HFFc6 (cell line): ENCODE measurements at places on chromosomes 5 and 9.

DNA sequence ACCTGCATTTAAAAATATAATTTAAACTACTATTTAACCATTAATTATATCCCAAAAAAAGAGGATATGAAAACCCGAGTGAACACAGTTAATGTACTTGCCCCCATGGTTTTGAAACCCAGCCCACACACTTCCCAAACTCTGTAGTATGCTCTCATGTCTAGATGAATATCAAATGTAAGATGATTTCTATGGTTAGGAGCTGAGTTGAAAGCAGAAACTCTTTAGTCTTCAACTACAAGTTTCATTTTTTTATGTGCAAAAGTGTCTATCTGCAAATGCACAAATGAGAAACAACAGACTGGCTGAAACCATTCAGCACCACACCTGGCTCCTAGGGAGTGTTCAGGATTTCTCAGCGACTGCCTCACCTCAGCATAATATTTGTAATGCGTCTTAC lies 183.3 kb downstream of the SEMA5A start:
- DNase-seq, result no peak

- no peak for DNase-seq
These were observed 16.3 kb downstream of the PRXL2C start for GRCh38 chr9:96638606-96639364.

DNA sequence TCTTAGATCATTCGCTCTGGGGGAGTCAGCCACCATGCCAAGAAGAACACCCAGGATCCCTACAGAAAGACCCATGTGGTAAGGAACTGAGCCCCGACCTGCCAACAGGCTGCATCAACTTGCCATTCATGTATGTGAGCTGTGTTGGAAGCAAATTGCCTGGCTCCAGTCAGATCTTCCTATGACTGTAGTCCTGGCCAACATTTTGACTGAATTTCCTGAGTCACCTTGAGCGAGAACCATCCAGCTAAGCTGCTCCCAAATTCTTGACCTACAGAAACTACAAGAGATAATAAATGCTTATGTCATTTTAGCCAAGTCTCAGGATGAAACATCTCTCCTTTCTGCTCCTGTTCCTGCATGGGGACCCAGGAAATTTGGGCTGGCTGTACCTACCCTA lies 40.0 kb upstream of the SLC44A1 start:
- no peak for DNase-seq

GRCh38 chr5:72123764-72124376 lies 16.6 kb downstream of the MAP1B start:
- no peak for DNase-seq

GRCh38 chr9:100437860-100438805 lies 11.2 kb downstream of the MSANTD3 start:
- DNase-seq, result peak; percentile 74

GRCh38 chr5:164127527-164127926 lies 622.1 kb downstream of the MAT2B start:
- no peak for DNase-seq

DNA sequence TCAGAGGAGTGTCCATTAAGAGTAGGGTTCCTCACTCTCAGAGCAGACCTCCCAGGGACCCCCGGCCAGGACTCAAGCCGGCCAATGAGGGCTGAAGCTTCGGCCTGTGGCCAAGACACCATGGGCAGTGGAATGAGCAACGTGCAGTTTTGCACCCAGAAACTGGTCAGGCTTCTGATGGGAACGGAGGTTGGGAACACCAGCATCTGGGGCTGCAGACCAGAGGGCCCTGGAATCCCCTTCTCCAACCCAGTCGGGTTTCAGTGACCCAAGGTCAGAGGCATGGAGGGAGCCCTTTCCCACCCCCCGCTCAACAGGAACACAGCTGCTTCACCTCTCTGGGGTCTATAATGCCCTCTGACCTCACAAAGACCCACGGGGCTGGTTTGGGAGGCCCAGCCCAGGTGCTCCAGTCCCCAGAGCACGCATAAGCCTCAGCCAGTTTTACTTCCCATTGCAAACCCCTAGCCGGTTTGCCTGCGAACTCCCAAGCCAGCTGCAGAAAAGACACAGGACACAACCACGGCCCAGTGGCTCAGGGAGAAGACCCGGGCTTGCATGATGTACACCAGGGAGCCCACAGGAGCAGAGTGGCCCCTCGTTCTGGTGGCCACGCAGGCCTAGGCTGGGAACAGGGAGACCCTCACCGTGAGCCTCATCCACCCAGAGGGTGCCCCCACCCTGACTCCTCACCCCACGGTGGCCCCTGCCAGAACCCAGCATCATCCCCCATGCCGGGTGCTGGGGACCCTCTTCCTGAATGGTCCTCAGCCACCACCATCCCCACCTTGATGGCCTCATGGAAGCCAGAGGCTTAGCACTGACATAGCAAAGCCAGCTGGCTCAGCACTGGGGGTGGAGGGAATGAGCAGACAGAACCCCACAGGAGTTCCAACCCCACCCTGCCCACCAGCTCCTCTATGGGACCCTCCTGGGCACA lies 30.6 kb downstream of the VAV2 start:
- DNase-seq, result no peak

DNA sequence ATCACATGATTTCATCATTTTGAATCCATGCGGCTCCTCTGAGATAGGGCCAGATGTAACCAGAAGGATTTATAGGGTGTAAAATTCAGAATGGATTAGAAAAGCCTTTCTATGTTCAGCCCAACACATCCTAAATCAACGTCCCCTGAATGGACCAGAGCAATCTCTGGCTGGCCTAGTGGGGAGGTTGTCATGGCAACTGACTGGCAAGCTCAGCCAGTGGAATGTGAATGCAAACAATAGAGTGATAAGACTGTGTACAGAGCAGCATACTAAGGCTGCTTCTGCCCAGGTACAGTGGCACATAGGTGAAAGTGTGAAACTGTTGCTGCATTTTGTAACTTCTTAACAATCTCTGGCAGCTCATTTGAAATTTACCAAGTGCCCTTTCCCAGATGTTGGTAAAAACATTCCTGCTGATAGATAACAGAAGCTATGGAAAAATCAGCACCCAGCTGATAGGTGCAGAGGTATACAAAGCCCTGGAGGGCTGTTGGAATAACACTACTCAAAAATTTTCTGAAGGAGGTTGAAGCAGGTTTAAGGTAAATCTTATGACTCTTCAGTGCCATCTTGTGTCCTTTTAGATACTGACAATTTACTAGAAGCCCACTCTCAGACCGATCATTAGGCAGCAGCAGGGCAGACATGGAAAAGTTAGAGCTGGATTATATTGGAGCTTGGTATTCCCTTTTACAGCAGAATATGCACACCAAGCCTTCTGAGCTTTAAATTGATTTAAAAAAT lies 267.2 kb downstream of the RAB3C start:
- DNase-seq, result peak; percentile 30

- peak; percentile 55 for DNase-seq
These were observed at the start of gene PGGT1B for GRCh38 chr5:115262321-115263077. Gene PGGT1B (minus strand): TSS chr5:115262877. CDS start chr5:115262851, 26 bp downstream.

GRCh38 chr5:74736759-74737158 lies 30.2 kb downstream of the GFM2 start:
- DNase-seq, result no peak

DNA sequence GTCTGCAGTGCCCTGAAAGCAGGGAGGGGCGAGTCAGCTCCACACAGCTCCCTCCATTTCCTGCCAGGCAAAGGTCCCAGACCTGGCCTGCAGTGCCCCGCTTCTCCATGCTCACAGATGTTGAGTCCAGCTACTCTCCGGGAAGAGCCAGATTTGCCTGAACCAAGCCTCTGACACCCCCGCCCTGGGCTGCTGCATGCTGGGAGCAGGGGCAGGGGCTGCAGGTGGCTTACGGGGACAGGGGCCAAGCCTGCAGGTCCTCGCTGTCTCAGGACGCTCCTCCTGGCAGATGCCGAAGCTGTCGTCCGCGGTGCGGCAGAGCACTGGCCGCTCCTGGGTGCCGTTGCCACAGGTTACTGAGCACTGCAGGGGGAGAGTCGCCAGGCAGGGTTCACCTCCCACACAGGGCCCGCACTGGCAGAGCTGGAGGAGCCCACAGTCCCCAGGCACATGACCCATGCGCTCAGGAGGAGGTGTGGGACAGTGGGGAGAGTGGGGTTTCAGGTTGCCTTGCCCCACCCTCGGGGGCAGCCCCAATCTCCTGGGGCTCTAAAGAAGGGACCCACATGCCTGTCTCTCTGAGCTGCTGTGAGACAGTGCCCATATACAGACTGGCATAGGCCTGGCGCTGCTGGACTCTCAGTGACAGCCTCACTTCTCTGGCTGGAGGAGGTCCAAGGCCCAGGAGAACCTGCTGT lies 62.4 kb downstream of the ZNF354C start:
- no peak for DNase-seq

DNA sequence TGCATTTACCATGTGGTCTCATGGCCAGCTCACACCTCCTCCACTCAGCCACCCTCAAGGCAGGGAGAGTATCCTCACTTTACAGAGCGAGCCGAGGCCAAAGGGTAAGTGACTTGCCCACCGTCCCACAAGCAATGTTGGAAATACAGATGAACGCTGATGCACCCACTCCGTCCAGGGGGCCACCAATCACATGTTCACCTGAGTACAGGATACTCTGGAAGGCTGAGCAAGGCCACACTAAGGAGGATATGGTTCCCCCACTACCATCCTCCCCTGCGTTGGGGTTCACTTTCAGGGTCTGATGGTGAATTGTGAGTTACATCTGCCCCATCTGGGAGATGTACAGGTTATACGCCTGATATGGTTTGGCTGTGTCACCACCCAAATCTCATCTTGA lies 128.8 kb downstream of the ATPSCKMT start:
- no peak for DNase-seq

- no peak for DNase-seq
These were observed 134.0 kb upstream of the MYO10 start for GRCh38 chr5:17069995-17070511.

- DNase-seq, result no peak
These were observed 27.9 kb upstream of the ALDH1A1 start for GRCh38 chr9:72980600-72981265.

DNA sequence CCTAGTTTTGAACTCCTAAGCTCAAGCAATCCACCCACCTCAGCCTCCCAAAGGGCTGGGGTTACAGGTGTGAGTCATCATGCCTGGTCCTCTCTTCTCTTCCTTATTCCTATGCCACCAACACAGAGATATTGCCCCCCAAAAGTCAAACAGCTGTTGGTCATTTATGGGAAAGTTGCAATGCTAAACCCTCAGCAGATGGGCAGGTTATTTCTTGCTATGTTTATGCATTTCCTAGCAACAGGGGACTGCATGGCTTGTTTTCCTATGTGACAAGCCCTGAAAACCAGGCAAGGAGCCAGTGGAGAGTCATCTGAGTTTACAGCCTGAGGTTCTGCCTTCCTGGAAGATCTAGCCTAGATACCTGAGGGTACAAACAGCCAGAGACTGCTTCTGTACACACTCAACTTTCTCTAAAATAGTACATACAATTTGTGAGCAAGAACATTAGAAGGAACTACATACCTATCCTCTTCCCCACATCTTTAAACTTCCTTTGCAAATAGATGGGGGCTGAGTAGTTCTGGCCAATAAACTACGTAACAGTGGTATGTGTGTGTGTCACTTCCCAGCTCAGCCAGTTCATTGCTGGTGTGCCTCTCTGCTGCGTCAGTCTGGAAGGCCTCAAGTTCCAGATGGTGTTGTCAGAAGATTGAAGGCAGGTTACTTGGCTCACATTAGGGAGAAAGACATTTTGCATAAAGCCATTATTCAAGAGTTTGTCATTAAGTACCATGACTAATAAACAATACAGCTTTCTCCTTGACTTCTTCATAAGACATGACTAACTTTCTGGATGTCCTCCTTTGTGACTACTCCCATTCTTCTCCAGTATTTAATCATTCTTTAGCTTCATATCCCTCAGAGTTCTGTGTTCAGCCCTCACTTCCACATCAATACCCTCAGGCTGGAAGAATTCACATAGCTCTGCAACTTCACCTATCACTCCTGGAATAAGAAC lies 65.3 kb downstream of the CSNK1A1 start:
- peak; percentile 100 for DNase-seq

DNA sequence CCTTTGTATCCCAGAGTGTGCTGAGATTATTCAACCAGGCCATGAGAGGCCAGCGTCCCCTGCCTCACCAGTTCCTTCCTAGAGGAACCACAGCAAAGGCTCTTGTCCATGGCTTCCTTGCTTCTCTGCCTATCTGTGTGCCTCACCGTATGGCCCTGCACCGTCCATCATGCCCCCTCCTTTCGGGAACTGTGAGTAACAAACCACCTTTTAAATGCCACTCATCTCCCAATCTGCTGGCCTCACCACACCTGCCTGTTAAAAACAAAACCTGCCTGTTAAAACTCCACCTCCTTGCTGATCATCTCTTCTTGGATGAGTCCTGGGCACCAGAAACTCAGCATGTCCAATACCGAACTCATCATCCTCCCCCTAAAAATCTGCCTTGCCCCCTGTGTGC lies 4.4 kb upstream of the OR2Y1 start:
- no peak for DNase-seq

GRCh38 chr5:157828105-157828943 lies 30.6 kb downstream of the CLINT1 start:
- no peak for DNase-seq

DNA sequence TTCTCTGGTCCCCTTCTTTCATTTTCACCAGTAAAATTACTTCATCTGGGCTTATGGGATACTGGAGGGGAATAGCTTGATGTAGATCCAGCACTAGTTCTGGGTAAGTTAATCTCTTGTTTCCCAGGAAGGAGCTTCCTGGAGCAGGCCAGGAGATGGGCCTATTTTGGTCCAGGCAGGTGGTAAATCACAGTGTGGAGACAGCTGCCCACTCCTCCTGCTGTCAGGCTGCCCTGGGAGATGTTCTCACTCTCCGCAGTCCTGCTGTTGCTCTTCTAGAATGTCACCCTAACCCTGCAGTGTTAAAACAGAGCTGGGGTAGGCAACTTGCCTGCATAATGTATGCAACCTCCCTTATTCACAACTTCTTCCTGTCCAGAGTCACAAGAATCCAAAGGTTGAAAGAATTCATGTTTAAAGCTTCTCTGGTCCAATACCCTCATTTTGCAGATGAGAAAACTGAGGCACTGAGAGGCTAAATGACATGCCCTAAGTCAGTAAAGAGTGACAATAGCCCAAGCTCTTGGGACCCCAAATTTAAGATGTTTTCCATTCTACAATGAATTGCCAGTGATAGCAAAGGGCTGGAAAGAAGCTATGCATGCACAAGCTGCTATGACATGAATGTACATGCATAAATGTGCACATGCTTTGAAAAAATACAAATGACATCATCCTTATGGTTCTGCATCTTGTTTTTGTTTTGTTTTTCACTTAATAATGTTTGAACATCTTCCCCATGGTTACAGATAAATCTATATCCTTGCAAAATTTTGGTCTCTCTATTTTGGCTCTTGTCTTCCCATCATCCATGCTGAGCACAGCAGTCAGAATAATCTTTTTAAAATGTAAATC lies 71.8 kb upstream of the ADRA1B start:
- DNase-seq, result no peak

- no peak for DNase-seq
These were observed 15.2 kb upstream of the CORO2A start for GRCh38 chr9:98207606-98208005.

GRCh38 chr9:71632776-71633175 lies 135.5 kb downstream of the CEMIP2 start:
- DNase-seq, result no peak

DNA sequence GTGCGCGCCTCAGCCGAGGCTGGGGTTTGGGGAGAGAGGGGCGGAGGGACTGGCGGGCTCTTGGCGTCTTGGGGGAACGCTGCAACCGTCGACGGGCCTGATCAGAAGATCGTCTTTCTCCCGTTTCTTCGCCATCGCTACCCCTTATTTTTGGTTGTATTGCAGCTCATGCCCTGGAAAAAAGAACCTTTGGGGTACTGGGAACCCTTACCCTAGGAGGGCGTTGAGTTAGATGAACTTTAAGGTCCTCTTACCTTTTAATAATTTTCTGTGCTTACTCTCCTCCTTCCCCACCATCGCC lies 719 bp downstream of the PAIP2 start:
- DNase-seq, result no peak
